ENCODE measurements at places on chromosomes 1 and 21. TPM values are rescaled to one million over a fixed set of nuclear protein-coding genes. Genes with fewer than 3 reads are reported as not detected.

DNA sequence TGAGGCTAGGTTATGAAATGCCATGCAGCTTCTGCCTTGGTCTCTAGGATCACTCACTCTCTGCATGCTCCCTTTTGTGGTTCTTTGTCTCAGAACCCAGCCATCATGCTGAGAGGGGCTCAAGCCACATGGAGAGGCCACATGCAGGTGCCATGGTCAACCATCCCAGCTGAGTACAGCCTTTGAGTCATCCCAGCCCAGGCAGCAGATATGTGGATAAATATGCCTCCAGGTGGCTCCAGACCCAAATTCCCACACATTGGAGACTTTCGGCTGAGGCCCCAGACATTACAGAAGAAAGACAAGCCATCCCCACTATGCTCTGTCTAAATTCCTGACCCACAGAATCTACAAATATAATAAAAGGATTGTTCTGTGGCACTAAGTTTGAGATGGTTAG, 102.0 kb downstream of the LHX9 start:
- DNase-seq: no peak

DNA sequence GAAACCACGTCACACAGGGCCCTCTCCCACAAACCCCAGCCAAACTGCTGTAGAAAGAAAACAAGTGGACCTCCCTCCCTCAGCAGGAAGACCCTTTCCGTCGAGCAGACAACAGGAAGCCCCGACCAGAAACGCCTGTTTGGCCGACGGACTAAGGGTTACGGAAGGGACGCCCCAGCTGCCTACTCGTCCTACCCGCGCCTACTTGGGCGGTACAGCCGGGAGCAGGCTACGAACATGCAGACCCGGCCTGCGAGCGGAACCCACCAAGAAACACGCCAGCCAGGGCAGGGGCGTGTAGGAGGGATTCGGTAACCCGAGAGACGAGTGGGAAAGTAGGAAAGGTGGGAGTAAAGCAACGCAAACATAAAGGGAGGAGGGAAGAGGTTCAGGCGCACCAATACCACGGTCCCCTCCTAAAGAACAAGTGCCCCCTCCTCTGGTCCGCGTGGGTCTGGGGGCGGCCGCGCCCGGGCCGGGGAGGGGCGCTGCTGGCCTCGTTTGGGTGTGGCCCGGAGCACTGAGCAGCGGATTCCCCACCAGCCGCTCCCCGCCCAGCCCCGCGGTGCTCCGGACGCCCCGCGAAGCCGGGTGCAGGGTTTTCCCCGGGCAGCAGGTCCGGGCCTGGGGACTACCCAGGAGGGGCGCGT, 450 bp downstream of the S100A10 start:
- DNase-seq: no peak

- DNase-seq: peak; percentile 75
Observed at GRCh38 chr1:164772635-164773034, 213.7 kb downstream of the PBX1 start.

- DNase-seq: peak; percentile 98
Observed at GRCh38 chr1:221097479-221098281, 218.4 kb downstream of the HLX start.

- no peak for DNase-seq
Observed at GRCh38 chr1:228359613-228360532, 46.8 kb downstream of the TRIM11 start.

DNA sequence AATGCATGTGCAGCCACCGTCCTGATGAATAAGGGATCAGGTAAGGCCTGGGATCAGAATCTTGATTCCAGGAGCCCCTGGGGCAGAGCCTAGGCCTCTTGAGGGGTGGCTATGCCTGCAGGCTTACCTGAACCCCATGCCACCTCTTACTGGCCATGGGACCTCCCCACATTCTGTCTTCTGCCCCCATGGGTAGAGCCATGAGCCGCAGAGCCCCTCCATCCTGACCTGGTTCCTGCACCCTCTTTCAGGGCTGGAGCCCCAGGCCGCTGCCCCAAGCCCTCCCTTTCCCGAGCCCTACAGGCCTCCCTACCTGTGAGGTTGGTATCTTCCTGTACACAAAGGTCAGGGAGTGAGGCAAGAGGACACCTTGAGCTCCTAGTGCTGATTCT, 120.8 kb downstream of the DMRTB1 start:
- DNase-seq: no peak

Gene TNFRSF18
- polyA plus RNA-seq: not detected

Gene CNR2
- polyA plus RNA-seq: not detected

Gene UQCRHL
- polyA plus RNA-seq: 0.56 TPM

Gene BRWD1
- 13.2 TPM for polyA plus RNA-seq

Gene TRIM67
- 0.01 TPM for polyA plus RNA-seq

Data from BJ (cell line).